ENCODE measurements at places on chromosomes 13 and 19.

DNA sequence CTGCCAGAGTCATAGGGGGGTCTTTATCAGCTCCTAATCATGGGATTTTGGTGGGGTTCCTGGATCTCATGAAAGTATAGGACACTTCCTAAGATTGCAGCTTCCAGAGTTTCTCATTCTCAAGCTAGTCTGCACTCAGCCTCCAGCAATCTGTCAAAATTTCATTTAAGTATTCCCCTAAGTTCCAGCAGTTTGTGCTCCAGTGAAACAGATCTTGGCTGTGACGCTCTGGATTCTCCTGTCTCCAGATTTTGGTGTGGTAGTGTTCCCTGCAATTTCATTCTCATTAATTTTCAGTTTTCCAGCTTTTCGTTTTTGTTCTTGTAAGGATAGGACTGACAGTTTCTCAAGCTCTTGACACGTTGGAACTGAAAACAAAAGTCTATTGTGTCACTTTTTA lies 908.9 kb upstream of the MIR17HG start:
- DNase-seq: no peak

GRCh38 chr13:78829821-78830220 lies 170.9 kb upstream of the OBI1 start:
- no peak for DNase-seq

DNA sequence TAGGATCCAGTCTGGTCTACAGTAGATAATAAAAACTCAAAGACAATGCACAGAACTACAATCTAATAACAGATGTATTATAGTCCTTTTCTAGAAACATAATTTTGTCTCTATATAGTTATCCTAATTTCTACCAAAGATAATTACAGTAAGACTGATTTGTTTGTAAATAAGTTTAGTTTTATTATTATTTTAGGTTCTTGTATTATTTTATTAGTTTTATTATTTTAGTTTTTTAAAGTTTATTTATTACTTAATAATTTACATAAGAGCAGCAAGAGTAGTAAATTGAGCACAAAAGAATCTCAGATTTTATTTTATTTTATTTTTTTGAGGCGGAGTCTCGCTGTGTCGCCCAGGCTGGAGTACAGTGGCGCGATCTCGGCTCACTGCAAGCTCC lies 22.3 kb upstream of the ZNF227 start:
- DNase-seq: no peak

DNA sequence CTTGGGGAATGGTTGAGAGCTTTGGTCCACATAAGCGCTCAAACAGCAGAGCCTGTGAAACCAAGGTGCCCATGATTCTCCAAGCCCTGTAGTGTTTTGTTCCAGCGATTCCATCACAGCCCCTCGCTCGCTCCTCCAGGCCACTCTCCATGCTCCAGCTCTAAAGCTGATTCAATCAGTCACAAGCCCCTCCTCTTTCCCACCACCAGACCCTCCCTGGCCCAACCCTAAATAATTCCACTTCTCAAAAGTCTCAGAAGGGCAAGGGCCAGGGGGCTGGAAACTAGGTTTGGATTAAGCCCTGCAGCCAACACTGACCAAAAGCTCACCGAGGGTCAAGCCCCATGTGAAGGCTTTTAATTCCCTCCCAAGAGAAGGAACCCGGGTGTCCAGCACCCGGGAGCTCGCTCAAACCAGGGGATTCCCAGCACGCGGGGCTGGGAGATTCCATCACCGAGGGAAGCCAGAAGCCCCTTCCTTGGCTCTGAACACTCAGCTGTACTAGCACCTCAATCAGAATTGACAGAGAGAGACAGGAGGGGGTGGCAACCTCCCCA lies 1.5 kb downstream of the ZNF296 start:
- DNase-seq: no peak

DNA sequence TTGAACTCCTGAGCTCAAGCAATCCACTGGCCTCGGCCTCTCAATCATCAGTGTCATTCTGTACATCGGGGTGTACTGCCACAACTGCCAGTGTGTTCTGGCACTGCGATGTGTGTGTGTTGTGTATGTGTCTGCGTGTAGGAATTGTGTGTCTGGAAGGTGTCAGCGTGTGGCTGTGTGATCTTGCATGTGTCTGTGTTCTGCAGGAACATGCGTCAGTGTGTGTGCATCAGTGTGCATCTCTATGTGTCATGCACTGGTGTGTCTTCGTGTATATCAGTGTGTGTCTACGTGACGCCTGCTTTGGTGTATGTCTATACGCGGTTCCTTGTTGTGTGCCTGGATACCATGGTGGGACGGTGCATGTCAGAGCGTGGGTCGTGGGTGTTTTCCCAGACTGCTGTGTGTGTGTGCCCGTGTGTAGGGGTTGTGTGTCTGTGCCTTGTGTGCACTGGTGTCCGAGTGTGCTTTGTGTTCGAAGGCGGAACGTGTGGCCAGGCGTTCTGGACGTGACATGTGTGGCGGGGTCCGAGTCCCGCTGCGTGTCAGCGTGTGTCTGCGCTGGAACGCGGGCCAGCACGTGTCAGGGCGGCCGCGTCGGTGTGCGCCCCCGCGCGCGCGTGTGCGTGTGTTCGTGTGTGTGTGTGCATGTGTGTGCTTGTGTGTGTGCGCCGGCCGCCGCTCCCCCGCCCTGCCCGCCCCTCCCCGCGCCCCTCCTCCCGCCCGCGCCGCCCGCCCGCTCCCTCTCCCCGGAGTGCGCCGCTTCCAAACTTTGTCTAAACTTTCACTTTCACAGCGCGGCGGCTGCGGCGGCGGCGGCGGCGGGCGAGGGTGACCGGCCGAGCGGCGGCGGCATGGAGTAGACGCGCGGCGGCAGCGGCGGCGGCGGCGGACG lies at the start of gene NFIX:
TSS of gene NFIX (plus strand) at position 775 of the 895 bp plus-strand sequence. CDS start 363 bp downstream, outside the sequence.
- no peak for DNase-seq

- DNase-seq: no peak
These were observed 29.6 kb downstream of the EPN1 start for GRCh38 chr19:55704494-55705245.

DNA sequence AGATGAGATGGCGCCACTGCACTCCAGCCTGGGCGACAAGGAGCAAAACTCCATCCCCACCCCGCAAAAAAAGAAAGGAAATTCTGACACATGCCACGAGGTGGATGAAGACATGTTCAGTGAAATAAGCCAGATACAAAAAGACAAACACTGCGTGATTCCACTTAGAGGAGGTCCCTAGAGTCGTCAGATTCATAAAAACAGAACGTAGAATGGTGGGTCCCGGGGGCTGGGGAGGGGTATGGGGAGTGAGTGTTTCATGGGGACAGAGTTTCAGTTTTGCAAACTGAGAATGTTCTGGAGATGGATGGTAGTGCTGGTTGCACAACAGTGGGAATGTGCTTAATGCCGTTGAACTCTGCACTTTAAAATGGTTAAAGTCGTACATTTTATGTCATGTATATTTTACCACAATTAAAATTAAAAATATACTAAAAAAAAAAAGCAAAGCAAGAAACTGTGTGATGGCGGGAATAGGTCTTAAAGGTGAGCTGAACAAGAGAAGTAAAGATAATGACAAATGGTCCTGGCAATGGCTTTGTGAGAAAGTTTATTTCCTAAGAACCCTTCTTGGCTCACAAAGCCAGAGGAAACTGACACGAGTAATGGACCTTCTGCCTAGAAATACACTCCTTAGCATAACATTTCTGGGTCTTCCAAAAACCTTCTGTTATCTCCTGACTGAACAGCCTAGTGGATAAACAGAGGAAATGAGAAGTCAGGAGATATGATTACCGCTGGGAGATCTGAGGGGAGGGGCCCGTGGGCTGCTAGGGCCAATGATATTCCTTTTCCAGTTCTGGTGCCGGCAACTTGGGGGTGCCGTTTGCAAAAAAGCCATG lies 4.2 kb upstream of the SPC24 start:
- no peak for DNase-seq

DNA sequence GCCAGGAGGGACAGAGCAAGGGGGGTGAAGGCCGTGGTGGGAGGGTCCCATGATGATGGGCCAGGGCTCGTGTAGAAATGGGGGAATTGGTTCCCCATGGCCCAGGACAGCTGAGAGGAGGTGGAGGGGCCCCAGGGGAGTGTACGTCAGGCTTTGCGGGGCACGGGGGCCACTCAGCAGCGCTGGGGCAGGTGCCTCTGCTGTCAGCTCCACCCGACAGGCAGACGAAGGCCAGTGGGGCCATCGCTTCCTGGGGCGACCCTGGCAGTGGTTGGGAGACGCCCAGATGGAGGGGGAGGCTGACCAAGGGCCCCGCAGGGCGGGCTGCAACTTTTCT lies 1.9 kb upstream of the TEKTIP1 start:
- no peak for DNase-seq

Measured in stimulated activated effector memory CD8-positive, alpha-beta T cell treated with anti-CD3 and anti-CD28 coated beads, Interleukin-12 subunit alpha, Interleukin-12 subunit beta, amount 100 ng/mL, for 72 hours (primary cell).